Body of pancreas (tissue), 4 donors: ENCODE measurements at places on chromosomes 3 and 15. TPM values are rescaled to one million over a fixed set of nuclear protein-coding genes. Genes with fewer than 3 reads are reported as not detected.

DNA sequence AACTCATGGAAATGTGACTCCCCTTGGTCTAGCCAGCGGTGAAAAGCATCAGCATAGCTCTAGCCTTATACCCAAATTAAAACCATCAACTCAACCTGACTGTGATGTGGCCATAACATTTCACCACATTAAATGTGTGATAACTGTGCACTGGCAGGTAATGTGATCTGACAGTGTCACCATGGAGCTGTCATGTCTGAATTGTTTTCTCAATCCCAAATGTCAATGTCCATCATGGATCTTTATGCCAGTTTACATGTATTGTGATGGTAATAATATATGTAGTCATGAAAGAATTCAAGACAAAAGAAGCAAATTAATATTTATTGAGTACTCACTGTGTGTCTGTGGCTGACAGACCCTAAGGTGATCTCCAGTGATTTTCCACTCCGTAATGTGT is 213.4 kb upstream of the EOMES start:
- DNase-seq: no peak

Gene SPINK8
- total RNA-seq: not detected

DNA sequence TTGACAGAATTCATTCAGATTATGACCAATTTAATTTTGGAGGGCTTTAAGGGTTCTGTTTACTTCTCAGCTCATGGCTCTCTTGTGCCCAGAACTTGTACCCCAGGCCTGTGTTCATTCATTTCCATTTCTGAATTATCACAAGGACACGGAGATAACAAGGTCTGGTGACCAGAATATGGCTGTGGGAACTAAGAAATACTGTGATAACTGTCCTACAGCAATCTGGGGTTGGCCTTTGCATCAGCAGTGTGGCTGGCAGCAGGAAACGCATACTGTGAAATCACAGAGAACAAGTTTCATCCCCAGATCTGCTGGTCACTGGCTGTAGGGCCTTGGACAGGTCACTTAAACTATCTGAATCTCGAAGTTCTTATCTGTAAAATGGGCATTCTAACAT is 41.8 kb upstream of the TPM1 start:
- DNase-seq: peak; percentile 63

DNA sequence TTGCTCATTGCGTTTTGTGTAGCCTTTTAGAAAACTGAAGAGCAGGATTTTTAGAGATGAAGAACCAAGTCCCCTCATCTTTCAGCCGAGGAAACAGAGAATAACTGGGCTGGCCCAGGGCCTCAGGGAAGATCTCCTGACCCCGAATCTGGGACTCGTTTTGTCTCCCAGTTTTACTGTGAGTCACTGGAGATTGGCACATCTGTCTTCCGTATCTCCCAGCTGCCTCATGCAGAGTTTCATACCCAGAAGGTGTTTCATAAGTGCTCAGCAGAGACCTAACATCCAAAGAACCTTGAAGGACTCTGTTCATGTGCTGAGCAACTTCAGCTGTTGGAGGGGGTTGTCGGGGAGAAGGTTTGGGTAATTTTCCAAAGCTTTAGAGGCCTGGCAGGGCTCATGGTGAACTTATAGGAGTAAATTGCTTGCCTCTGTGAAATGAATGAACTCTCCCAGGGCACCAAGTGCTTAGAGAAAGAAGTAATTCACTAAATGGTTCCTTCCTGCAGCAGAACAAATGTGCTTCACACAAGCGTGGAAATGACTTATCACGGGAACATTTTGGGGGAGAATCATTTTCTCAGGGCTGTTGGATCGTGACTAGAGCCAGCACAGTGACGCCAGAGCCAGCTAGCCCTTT is 121.4 kb downstream of the FAM43A start:
- no peak for DNase-seq

Gene TRIM59
- 2.1 TPM for total RNA-seq

- DNase-seq: no peak
Measured at GRCh38 chr3:165817160-165817709, 20.0 kb downstream of the BCHE start.

DNA sequence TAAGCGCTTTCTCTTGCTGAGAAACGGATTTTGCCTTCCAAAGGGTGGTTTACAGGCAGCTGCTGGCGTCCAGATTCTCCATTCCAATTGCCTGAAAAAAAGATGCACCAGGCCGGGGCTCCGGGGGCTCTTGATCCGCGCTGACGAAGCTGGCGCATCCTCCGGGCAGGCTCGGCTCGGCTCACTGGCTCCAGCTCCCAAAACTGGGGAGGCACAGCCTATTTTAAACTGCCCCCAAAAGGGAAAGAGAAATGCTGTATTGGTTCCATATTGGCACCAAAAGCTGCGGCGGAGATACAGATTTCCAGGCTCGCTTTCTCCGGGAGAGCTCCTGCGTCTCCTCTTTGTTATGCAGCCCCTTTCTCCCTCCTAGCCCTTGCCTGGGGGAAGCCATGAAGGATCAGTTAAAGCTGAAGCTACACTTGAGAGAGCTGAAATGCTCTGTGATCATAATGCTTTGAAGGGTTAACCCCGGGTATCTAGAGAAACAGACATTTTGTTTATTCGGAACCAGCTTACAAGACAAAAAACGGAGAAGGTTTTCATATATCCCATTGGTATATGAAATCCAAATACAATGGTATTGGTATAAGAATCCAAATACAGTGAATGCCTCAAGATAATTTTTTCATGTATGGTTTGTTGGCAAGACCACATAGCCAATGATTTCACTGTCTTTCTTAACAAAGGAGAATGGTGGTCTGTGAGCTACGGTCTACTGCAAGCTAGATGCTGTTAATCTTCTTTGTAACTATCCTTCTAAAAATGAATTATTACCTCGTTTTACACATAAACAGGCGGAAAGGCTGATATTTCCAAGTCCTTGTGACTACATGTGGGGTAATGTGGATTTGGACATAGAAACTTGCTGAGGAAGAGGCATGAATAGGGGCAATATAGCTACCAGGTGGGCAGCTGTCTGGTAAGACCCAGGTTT is 693 bp downstream of the CD200 start:
- DNase-seq: no peak

- DNase-seq: no peak
Measured at GRCh38 chr15:45796433-45796832, 161.6 kb downstream of the SQOR start.

- DNase-seq: peak; percentile 21
Measured at GRCh38 chr3:107938143-107938542, 152.7 kb downstream of the CD47 start.

DNA sequence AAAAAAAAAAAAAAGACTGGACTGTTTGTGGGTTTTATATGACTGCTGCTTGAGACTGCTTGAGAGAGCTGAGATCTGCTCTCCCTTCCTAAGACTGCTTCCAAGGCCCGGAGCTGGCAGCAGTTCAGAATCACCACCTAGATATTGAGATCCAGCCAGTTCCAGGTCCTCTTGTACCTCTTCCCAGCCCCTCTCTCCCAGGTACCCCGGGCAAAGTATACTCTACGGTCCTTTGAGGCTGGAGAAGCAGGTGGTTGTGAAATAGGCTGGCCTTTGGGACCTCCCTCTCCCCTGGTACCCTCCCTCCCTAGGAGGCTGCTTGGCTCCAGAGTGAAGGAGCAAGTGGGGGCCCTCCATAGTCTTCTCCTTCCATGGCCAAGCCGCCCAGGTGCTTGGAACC is 12.6 kb upstream of the BAHD1 start:
- no peak for DNase-seq

DNA sequence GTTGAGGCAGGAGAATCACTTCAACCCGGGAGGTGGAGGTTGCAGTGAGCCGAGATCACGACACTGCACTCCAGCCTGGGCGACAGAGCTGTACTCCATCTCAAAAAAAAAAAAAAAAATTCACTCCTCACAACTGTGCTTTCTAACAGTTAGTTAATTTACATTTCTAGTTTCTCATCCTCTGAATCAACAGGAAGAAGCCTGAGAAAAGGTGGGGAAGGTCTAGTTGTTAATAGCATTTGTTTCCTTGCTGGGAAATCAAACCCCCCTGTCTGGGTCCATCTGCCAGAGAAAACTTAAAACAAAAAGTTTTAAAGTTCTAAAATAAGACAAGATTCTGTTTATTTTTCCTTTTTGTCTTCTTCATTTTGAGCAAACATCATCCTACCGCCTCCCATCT is 62.3 kb downstream of the TMEM39A start:
- no peak for DNase-seq

DNA sequence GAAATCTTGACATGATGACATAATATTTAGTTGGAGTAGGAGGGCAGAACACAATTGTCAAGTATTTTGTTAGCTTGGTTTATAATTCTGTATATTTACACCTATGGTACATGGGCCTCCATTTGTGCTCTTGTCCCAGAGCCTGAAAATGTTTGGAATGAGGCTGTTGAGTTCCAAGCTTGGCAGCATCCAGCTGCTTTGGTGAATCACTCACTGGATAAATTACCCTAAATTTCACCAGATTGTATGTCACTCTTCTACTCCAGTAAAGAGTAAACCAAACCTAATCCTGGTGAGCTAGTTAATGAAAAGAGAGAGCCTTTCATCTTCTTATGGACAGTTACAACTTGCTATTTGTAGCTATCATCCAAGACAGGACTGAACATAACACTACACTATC is 928.7 kb downstream of the DIPK2A start:
- no peak for DNase-seq

GRCh38 chr3:135103917-135104316 is 308.9 kb downstream of the EPHB1 start:
- DNase-seq: no peak

- peak; percentile 79 for DNase-seq
Measured at GRCh38 chr3:127888564-127889107, 26.4 kb upstream of the KBTBD12 start.

Gene CMTM6
- 40.9 TPM for total RNA-seq

- peak; percentile 20 for DNase-seq
Measured at GRCh38 chr3:42830437-42831320, 21.4 kb downstream of the ACKR2 start.

DNA sequence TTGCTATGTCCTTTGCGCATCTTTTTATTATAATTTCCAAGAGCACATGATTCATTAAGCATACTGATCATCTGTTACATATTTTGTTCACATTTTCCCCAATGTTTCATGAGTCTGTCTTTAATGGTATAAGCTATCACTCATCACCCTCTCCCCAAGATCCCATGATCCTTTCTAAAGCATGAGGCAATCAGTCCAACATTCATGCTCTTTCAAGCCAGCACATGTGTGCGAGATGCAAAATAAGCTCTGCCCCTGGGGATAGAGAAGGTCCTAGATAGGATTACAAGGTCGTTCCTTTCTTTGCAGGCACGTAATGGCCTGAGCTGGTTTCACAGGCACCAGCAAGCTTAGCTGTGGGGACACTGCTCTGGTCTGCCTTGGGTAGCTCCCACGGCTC is 32.2 kb upstream of the B3GNT5 start:
- no peak for DNase-seq

Gene GHSR
- total RNA-seq: 3.6 TPM

GRCh38 chr3:77271306-77271705 is 231.4 kb downstream of the ROBO2 start:
- DNase-seq: no peak

DNA sequence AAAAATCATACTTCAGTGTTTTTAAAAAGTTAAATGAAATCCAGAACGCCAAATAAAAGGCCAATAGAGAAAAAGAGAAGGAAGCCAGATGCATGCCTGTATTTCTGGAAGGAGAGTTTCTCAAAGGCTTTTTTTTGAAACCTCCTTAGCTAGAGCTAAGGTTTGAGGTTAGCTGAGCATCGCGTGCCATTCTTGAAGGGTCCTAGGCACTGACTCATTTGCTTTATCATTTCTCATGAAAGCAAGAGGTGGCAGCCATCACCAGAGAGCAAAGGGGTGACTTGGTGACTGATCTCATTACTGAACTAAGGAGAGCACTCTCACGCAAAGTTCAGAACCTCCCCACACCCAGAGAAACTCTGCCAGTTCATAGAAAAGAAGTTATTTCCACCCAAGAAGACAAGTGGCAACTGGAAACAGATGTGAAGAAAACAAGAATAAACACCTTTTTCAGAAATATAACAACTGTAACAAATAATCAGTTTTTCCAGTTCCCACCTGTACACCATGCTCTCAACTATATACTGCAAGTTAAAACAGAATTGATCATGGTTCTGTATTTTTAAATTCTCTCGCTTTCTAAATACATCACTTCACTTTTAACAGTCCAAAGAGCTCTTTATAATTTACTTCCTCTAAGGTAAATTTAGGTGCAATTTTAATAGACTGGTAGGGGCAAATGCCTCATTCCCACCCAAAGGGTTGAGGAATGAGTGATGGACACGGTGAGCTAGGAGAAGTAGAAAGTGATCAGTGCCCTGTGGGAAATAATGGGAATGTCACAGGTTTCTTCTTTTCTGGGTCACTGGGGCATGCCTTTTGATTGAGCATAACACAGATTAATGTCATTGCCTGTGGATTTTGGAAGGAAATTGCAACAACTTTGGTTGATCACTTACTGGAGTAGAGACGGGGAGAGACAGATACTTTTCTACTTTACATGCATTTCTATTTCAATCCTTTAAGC is 24.7 kb downstream of the GPR15 start:
- DNase-seq: no peak

DNA sequence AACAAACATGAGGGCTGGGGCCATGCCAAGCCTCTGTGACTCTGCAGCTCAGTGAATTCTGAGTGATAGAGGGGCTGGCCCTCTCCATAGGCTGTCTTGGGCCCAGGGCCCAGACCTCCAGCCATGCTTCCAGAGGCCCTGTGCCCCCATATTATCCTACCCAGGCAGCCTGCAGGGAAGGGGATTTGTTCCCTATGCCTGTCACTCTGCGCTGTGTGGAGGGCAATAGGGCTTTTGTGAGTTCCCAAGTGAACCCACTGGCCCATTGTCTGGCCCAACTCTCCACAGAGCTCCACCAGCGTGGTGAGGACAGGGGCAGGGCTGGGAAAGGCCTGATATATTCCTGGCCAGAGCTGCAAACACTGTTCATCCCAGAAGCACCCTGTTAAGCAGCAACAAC is 113.2 kb downstream of the EPHB1 start:
- no peak for DNase-seq

DNA sequence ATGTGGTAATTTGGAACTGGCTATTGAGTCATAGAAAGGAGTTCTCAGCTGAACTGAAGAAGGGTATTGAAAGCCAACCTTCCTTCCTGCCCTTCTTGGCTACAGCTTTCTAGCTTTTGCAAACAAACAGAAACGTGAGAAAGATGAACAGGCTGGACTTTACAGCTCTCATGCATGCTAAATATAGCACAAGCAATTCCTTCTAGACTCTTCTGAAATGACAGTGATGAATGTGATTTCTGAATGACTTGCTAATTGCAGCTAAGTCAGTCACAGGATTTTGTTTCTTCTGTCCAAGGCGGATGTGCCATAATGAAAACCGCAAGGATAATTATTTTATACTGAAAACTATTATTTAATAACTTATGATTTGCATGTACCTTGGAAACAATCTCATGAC is 36.3 kb downstream of the BCHE start:
- no peak for DNase-seq

Gene PP2D1
- not detected for total RNA-seq

Gene MUSTN1
- total RNA-seq: 3.9 TPM

DNA sequence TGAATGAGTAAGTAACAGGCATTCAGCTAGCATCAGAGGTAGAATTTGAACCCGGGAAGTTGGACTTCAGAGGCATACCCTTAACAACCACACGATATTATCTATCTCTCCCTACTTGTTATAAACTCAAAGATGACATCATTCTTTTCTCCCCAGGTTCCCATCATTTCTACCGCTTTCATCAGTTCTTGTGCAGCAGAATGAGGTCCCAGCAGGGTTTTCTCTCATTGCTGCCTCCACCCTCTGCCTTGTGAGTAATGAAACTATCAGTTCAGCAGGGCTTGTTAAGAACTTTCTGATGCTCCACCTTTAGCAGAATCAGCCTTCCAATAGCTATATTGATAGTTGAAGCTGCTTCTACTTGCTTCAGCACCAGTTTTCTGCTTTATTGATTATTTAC is 487.5 kb upstream of the KCNMB2 start:
- no peak for DNase-seq
